Left forelimb (tissue), 1 donor: ENCODE measurements at places on chromosomes 13 and 19.

DNA sequence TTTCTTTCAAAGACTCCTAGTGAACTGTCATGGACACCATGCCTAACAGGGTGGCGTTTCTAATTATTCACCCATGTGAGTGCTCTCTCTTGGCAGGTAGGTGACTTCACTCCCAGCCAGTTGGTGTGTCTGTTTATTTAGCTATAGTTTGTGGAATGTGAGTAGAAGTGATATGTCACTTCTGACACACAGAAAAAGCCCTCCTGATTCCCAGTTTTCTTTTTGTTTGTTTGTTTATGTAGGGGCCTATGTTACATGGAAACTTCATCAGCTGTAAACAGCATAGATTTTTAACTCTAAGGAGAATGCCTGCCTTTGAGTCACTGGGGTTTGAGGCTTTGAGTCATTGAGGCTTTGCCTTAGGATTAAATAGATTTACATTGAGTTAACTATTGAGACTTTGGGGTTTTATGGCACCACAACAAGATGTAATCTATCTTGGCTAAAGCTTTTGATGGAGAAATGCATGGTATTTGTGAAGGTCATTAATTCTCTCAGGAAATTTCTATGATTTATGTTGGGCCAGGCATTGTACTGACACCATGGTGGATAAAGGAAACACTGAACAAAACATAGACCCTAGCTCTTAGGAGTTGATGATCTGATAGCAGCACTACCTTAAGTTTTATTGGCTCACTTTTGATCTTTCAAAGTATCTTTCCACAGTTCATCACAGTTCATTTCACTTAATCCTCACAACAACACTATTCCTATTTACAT lies 45.3 kb downstream of the UFM1 start:
- DNase-seq: no peak

GRCh38 chr13:27276188-27276587 lies 5.6 kb downstream of the RASL11A start:
- peak; percentile 15 for DNase-seq

DNA sequence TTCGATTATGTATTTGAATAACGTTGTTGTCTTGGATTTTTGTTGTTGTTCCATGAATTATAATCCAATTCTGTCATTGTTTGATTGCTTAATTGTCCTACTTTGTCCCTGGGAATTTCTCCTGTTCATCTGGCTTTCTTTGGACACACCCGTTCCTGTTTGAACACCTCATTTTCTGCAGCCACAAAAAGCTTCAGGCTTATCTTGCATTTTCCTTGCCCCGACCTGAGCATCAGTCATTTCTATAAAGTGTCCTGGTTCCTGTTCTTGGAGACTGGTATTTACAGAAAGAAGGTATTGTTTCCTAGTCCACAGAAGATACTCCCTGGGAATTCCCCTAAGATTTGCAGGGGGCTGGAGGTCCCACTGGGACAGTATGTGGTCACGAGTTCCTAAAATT lies 731.8 kb upstream of the ARGLU1 start:
- no peak for DNase-seq

DNA sequence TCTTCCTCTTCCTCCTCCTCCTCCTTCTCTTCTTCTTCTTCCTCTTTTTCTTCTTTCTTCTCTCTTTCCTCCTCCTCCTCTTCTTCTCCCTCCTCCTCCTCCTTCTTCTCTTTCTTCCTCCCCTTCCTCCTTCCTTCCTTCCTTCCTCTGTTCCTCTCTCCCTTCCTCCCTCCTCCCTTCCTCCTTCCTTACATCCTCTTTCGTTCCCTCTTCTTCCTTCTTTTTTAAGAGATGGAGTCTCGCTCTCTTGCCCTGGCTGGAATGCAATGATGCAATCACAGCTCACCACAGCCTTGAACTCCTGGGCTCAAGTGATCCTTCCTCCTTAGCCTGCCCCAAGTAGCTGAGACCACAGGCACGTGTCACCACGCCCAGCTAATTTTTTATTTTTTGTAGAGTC lies 13.2 kb downstream of the EHD2 start:
- DNase-seq: no peak

DNA sequence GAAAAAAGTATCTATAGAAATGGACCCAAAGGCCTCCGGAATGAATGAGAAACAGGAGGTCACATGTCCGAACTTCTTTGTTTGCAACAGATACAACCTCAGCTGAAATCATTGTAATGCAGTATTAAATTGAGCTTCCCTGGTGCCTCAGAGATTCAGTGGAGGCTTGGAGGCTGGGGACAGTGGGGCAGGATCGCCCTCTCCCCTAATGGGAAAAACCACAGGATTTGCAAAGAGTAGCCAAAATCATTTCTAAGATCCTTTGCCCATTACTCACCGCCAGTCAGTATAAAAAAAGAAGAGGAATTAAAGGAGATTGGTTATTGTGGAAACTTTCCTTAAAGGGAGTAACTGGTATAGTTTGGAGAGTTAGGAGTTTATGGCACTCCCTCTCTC lies 30.4 kb upstream of the IRS2 start:
- DNase-seq: no peak

GRCh38 chr13:104592545-104593250 lies 1526.5 kb upstream of the SLC10A2 start:
- no peak for DNase-seq

GRCh38 chr13:46401432-46401831 lies 14.4 kb upstream of the RUBCNL start:
- no peak for DNase-seq

- no peak for DNase-seq
Observed at GRCh38 chr19:45768655-45768983, 433 bp downstream of the SIX5 start.
